ENCODE measurements at places on chromosomes 2 and 18. TPM values are rescaled to one million over a fixed set of nuclear protein-coding genes. Genes with fewer than 3 reads are reported as not detected.

DNA sequence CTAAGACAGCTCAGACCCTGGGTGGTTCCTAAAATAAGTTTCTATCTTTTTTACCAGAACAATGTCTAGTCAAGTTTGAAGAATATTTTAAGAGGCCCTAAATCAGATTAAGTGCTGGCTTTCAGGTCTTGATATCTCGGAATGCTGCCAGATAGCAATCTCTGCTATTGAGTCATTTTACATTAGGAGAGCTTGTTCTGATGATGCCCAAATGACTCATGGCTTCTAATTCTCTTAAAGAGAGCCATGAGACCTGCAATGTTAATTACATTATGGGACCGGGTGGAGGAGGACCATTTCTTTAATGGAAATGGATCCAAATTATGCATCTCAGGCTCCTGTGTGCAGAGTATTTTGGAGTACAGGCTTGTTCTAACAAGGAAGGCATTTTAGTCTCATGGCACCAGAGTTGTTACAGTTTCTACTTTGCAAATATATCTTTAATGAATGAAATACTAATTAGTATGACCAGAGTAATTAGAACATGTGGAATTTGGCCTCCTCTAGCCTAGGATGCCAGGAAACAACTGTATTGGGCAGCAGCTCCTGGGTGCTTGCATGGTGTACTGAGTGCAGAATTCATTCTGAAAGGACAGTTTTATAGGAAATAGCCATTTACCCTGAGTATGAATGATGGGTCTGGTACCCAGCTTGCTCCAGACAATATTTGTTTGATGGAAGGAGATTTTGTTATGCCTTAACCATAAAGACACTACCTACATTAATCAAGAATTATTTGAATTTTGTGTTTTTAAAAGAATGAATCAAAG, 94.0 kb upstream of the SULT1C3 start:
- no peak for DNase-seq

- DNase-seq, result no peak
Measured at GRCh38 chr18:50311650-50312049, 24.2 kb upstream of the CXXC1 start.

- DNase-seq, result no peak
Measured at GRCh38 chr2:23422089-23423061, 37.4 kb downstream of the KLHL29 start.

- no peak for DNase-seq
Measured at GRCh38 chr2:3075991-3076340, 301.7 kb downstream of the EIPR1 start.

- no peak for DNase-seq
Measured at GRCh38 chr2:98895221-98895620, 40.8 kb downstream of the CRACDL start.

The OR6B2 gene
- not detected for polyA plus RNA-seq

GRCh38 chr2:102514061-102514785, 41.2 kb downstream of the SLC9A4 start:
- DNase-seq, result peak; percentile 31

GRCh38 chr18:32461709-32462272, 8.9 kb downstream of the GAREM1 start:
- DNase-seq, result no peak

The UGT1A3 gene
- polyA plus RNA-seq, result not detected

DNA sequence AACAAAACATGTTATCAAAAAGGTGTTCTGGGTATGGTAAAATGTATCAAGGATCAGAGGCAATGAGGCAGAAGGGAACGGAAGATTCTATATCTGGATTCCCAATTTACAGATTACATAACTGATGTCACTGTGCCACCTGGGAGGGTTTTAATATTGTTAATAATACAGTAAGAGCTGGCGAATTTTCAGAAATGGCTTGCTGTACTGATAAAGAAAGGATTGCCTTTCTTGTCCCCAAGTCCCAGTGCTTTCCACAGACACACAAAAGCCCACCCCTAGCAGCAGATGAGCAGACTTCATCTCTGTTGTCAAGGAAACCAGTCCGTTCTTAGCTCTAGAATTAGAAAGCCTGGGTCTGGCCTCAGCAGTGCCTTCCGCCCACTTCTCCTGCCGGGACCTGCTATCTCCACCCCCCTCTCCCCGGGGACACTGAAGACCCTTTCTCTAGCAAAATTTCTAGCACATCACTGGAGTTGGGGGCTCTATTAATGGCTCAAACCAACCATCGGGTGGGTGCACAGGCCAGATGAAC, 34.3 kb downstream of the ADD2 start:
- DNase-seq, result no peak

- DNase-seq, result peak; percentile 4
Measured at GRCh38 chr2:636641-637405, 40.4 kb downstream of the TMEM18 start.

DNA sequence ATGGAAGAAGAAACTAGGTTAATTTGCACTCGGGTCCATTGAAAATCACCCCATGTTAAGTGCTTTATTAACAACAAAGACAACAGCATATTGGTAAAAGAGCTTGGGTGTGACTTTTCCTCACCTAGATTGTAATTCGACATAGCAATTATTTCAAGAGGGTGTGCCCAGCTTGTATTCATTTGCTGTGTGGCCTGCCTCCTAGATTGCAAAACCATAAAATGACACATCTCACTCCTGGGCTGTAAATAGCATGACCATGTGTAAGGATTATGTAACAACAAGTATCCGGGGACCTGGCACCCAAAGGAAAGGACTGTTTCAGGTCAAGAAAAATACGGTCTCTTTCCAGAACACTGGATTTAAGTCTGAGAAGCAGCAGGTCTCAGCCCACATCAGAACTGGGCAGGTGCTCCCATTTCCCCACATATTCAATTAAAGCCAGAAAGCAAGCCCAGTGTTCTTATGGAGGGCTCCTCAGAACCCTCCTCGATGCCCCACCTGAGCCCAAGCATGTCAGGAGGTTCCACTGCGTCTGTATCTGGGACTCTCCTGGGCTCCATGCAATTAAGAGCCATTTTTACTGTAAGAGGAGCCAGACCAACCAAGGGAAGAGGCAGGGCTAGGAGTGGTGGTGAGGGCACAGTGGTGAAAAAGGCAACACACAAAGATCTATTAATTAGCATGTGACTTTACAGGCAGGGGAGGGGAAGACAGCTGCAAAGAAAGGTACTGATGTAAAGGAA, 39.2 kb downstream of the MREG start:
- DNase-seq, result no peak

GRCh38 chr2:70806620-70807019, 13.8 kb downstream of the CLEC4F start:
- no peak for DNase-seq

DNA sequence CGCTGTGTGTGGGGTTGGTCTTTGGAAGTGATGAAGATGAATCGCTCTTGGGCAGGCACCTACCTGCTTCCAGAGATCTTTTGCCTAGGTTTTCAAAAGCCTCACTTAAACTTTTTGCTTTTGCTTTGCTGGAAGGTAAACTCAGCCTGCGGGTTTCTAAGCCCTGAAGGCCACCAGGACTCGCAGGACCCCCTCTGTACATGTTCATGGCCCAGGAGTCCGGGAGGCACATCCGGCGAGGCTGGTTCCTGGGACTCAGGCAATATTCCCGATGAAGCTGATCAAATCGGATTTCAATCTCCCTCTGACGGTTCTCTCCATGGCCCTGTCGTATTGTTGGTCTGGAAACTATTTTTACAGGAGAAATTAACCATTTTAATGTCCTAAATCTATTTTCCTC, 13.2 kb downstream of the HJURP start:
- DNase-seq, result no peak

GRCh38 chr18:78716022-78716421, 263.6 kb upstream of the SALL3 start:
- no peak for DNase-seq

GRCh38 chr18:23143815-23144261, 8.6 kb downstream of the CABLES1 start:
- DNase-seq, result no peak

GRCh38 chr2:26214759-26215158, 29.7 kb downstream of the HADHA start:
- no peak for DNase-seq

The FER1L5 gene
- 0.09 TPM for polyA plus RNA-seq

The VSNL1 gene
- not detected for polyA plus RNA-seq

GRCh38 chr2:127847931-127848330, 10.0 kb downstream of the POLR2D start:
- no peak for DNase-seq

The RGPD4 gene
- 0.04 TPM for polyA plus RNA-seq

The GNLY gene
- not detected for polyA plus RNA-seq

The TNFRSF11A gene
- polyA plus RNA-seq, result not detected

Data from BJ (cell line).